ENCODE measurements at places on chromosomes 12 and 14.

DNA sequence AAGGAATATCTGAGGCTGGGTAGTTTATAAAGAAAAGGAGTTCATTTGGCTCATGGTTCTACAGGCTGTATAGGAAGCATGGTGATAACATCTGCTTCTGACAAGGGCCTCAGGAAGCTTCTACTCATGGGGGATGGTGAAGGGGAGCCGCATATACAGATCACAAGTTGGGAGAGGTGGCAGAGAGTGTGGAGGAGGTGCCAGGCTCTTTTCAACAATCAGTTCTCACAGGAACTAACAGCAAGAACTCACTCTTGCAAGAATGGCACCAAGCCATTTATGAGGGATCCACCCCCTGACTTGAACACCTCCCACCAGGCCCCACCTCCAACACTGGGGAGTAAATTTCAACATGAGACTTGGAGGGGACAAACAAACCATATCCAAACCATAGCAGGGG lies 3.5 kb upstream of the TSPAN11 start:
- DNase-seq: no peak

- DNase-seq: no peak
Observed at GRCh38 chr12:15474766-15475165, 152.5 kb downstream of the PTPRO start.

GRCh38 chr12:123389560-123390351 lies 5.8 kb downstream of the KMT5A start:
- peak; percentile 38 for DNase-seq

GRCh38 chr12:121515615-121516014 lies 65.2 kb downstream of the KDM2B start:
- DNase-seq: no peak

DNA sequence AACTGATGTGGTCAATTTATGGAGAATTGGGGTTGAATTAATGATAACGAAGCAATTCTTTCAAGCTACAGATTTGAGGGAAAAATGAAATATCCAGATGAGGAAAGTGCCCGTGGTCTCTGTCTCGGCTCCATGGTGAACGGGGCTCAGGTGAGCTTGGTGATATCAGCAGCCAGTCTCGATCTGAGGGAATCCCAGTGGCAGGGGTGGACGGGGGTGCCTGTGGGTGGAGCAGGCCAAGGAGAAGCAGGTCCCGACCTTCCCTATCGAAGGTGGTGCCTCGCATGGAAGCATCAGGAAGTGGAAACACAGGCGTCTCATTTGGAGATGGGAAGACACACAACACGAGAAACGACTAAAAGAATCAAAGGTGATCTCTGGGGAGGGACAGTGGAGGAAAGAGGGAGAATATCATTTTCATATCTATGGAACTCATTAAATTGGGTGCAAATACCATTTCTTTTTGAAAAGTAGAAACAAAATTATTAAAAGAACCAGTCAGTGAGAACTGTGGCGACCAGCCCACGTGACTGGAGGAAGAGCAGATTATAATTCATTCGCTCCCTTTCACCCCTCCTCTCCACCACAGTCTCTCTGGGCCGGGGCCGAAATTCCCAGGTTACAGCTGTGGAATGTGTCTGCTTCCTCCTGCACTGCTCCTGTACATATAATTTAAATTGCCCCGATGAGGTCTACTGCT lies 354.3 kb upstream of the SFSWAP start:
- no peak for DNase-seq
